ENCODE measurements at places on chromosomes 13 and 19. TPM values are rescaled to one million over a fixed set of nuclear protein-coding genes. Genes with fewer than 3 reads are reported as not detected.

Gene PLIN5
- total RNA-seq, result 0.93 TPM

Gene MTUS2
- 0.81 TPM for total RNA-seq

Gene ZNF565
- 7.6 TPM for total RNA-seq

Gene TYK2
- total RNA-seq, result 229 TPM

- peak overlapping the region; percentile 36 for H3K4me3 ChIP-seq
- no peaks in the 10 kb centered on the region for H3K27me3 ChIP-seq
- DNase-seq, result peak; percentile 15
- no peaks in the 10 kb centered on the region for H3K36me3 ChIP-seq
- peaks cover 72% of the 10 kb centered on the region for H3K4me1 ChIP-seq
- peak overlapping the region; percentile 76 for H3K27ac ChIP-seq
Observed at GRCh38 chr13:48155848-48156247, 60.9 kb upstream of the MED4 start.

GRCh38 chr13:42981317-42981716 lies 10.7 kb downstream of the EPSTI1 start:
- peaks cover 4% of the 10 kb centered on the region for H3K36me3 ChIP-seq
- DNase-seq, result no peak
- H3K4me1 ChIP-seq, result peaks cover 5% of the 10 kb centered on the region
- no peaks in the 10 kb centered on the region for H3K27me3 ChIP-seq
- H3K27ac ChIP-seq, result no peak overlapping the region

- no peaks in the 10 kb centered on the region for H3K36me3 ChIP-seq
- H3K27me3 ChIP-seq, result no peaks in the 10 kb centered on the region
- no peak overlapping the region for H3K4me3 ChIP-seq
- no peak for DNase-seq
- H3K4me1 ChIP-seq, result peaks cover 7% of the 10 kb centered on the region
Observed at GRCh38 chr13:99122171-99122570, 78.5 kb upstream of the UBAC2 start.

GRCh38 chr13:19601749-19602725 lies 31.4 kb upstream of the MPHOSPH8 start:
- peaks cover 7% of the 10 kb centered on the region for H3K4me1 ChIP-seq
- H3K36me3 ChIP-seq, result no peaks in the 10 kb centered on the region
- no peak overlapping the region for H3K27ac ChIP-seq
